ENCODE measurements at places on chromosomes 2 and 18.

- DNase-seq: no peak
Observed at GRCh38 chr18:11074889-11075288, 74.5 kb downstream of the PIEZO2 start.

GRCh38 chr18:57715073-57715472, 88.0 kb downstream of the ATP8B1 start:
- no peak for DNase-seq

DNA sequence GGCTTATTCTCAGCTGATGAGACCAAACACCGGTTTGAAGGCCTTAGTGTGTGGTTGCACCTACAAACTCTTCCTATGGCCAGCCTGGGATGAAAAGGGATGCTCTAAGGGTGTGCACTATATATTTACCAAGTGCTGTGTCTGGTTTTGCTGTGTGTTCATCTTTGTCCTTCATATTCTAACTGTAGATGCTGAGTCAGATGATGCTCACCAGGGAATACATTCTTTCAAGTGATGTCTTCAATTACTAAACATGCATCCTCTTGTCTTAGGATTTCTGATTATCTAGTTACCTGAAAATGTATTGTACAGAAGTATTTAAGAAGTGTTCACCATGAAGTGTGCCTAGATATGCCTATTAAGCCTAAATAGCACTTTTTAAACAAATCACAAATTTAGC, 1111.6 kb upstream of the ZEB2 start:
- DNase-seq: no peak

GRCh38 chr2:225400546-225401400, 1.3 kb downstream of the NYAP2 start:
- DNase-seq: no peak

DNA sequence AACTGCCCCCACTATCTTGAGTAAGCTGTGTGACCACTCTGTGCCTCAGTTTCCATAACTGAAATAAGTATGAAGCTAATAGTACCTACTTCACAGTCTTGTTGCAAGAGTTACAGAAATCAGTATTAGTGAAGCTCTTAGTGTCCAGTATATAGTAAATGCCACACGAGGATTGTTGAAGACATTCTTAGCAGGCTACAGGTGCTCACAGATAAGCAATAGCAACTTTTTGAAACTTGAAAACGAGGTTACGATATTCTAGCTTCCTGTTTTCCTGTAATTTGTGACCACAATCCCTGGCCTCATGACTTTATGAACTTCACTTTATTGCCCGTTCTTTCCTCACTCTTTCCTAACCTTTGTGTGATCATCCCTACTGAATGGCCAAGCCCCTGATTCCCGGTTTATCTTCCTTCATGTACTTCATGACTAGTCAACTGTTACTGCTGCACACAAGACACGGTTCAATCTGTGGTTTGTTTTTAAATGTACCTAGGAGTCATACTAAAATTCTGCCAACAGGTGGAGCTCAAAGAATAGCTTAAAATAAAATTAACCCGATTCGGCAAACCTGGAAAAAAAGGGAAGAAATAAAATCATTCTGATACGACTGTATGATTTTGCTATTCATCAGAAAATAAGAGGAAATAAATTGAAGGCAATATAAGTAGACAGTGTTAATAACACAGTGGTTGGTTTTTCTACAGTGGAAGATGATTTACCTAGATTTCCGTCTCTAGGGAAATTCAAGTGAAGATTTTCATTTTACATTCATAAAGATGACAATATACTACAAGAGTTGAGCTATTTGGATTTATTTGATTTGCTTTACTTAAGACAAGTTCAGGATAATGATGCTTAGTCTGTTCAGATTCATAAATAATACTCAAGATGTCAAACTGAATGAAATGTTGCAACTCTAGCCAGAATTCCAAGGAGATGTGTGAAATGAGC, 38.1 kb upstream of the STAT1 start:
- DNase-seq: no peak

GRCh38 chr2:56185101-56185581, 1.4 kb downstream of the CCDC85A start:
- no peak for DNase-seq

GRCh38 chr2:40147360-40147759, 304.5 kb downstream of the SLC8A1 start:
- no peak for DNase-seq

GRCh38 chr18:3151399-3152264, 68.1 kb downstream of the MYOM1 start:
- DNase-seq: no peak

GRCh38 chr2:168272225-168272624, 24.8 kb upstream of the STK39 start:
- no peak for DNase-seq

DNA sequence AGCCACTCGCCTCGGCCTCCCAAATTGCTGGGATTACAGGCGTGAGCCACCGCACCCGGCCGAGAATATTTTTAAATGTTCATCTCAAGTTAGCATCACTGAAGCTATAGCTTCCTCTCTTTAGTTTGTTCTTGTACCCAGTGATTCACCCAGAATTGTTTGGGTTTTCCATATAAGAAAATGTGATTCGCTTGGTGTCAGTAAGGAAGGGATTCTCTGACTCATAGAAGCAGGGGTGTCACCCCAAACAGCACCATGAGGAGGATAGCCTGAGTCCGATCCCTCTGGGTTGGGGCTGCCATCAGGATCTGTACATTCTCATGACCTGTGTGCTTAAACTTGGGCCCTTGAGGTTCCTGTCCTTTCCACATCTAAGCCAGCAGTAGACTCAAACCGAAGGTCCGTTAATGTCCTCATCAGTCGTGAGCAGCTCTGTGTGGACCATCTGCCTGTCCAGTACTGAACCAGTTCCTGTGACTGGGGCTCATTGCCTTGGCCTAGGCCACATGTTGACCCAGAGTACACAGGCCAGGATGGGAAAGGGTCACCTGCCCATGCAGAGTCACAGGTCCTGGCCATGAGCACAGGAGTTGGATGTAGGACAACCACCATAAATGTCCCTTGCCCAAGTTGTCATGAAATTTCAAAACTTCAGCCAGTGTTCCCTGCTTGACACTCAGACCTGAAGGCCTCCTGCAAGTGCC, 311.9 kb downstream of the GBX2 start:
- no peak for DNase-seq

DNA sequence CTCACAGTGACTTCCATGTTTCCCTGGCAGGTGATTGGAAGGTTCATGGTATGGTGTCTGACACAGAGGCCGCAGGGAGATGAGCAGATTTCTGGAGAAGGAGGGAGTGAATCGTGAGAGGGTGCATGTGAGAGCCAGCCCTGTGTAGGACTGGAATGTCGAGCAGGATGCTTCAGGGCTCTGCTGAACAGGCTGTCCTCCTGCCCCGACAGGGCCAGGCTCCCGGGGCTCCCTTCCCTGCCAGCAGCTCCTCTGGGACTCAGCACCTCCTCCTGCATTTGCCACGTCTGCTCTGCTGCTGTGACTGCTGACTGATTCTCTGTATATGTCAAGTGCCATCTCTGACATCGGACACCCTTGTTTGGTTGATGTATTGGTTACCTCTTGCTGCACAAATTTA, 38.5 kb upstream of the INHBB start:
- no peak for DNase-seq

DNA sequence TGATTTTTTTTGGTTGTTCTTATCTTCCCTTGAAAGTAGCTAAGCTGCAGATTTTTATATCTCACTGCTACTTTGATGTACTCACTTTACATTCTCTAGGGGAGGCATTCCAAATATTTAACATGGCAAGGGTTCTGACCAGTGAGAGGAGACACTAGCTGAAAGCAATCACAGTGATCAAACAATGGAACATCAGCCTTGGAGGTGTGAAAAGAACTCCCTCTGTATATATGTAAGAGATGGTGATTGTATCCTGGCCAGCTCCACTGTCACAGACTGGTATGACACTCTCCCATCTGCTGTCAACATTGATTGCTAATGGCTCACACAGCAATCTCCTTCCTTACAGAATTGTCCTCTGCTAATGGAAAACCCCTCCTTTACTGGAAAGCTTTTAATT, 291.7 kb upstream of the CDH19 start:
- DNase-seq: no peak

- no peak for DNase-seq
Observed at GRCh38 chr2:143226714-143227541, 97.7 kb downstream of the ARHGAP15 start.

DNA sequence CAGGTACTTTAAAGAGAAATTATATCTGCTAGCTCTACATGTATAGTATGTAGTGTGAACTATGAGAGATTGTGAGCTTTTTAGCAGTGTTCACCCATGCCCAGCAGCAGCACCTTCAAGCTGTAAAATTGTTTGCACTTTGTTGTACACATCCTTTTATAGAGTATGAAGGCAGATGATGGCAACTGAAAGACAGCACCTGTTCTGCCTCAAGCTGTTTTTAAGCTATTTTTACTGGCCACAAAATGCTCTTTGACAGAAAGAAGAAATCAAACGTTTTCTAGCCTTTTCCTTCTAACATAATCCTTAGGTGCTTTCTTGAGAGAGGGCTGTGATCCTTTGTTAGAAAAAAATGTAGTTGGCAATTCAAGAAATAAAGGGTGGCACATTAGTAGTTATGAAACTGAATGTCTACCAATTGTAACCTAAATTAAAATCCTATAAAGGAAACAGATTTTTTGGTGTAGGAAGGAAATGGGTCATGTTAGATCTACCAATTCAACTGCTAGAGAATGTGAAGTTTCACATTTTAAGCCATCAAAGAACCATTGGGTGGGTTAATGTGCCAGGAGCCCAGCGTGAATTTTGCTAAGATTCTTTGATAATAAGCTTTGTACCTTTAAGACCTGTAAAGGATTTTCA, 59.5 kb downstream of the R3HDM1 start:
- DNase-seq: no peak

DNA sequence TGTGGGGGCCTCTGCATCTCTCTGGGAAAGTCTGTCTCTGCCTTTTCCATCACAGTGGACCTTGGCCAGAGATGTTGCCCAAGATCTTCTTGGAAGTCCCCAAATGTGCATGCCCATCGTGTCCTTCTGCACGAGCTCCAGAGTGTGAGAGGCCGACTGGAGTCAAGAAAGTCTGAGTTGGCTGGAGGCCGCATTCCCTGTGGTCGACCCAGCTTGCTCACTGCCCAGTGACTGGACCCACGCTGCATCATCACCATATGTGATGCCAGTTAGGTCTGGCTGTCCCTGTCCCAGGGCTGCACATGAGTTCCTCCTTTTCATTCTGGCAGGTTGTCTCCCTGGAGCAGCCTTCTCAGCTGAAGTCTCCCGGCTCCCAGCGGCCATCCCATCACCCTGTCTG, 93.8 kb downstream of the ARL4C start:
- no peak for DNase-seq

- DNase-seq: no peak
Observed at GRCh38 chr18:34637094-34637801, 72.8 kb upstream of the DTNA start.

DNA sequence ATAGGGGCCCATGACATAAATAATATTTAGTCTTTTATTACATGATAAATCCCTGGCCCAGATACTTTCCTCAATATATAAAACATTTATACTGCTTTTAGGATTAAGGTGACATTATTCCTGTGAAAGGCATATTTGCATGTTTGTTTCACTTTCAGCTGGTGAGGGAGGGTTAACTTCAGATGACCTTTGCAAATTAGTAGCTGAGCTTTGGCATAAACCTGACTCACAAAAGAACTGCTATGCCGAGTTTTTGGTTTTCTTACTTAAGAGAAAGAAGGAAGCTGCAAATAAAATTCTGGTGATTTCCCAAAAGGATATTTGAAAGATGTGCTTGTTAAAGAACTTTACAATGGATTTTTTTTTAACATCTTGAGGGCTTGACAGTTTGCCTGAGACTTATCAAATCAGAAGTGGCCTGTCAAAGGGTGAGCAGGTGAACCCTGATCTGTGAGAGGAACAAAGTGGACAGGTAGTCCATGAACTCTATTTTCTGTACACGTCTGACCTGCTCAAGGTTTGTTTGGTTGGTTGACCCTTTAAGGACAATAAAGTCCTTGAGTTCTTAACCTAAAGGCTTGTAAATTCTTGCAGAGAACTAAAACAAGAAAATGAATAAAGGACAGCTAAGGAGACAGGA, 93.5 kb downstream of the FAM124B start:
- DNase-seq: no peak

DNA sequence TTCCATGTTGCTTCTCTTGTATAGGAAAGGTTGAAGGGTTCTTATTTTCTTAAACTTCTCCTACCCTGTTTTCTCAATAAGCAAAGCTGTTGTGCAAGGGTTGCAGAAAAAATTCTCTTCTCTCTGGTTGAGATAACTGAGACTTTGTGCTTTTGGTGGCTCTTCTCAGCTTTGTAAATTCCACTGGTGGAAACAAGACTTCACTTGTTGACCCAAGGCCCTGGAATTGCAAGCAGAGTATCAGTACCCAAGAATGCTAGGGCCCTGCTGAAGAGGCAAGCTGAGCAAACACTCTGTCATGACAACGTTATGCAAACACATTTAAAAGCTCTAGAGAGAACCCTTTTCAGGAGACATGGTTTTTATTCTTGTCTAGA, 294.7 kb upstream of the EPAS1 start:
- DNase-seq: no peak

- no peak for DNase-seq
Observed at GRCh38 chr2:56515399-56515798, 331.6 kb downstream of the CCDC85A start.

- DNase-seq: no peak
Observed at GRCh38 chr2:212940816-212941215, 210.6 kb downstream of the IKZF2 start.

DNA sequence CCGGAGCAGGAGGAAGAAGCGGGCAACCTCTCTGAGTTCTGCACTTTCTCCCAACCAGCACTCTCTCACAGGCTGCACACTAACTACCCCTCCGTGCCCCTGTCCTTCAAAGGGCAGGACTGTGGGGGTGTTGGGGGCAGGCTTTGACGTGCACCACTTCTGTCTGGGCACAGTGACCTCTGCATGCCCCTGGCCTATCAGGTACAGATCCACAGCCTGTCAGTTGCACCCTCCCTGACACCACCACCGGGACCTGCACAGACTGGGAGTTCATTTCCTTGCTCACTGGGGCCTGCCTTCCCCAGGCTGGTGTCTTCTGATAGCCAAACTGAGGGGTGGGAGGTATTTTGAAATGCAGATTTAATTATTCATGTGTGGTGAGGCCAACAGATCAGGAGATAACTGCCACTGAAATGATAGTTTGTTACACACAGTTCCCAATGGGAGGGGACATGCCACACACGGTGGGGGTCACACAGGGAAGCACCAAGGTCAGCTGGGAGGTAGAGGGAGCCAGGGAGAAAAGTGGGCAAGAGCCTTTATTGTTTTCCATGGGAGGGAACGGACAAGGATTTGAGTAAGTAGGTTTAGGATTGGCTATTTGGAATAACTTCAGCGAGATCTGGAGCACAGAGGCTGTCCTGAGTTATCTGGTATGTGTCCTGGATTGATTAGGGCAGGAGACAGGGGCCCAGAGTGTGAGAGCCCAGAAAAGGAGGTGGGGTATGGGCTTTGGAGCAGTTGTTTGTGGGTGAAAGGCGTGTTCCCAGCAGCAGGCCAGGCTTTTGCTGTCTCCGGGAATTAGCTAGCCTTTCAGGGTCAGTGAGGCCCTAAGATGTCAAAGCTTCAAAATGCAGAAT, 251.6 kb downstream of the AFF3 start:
- DNase-seq: no peak

DNA sequence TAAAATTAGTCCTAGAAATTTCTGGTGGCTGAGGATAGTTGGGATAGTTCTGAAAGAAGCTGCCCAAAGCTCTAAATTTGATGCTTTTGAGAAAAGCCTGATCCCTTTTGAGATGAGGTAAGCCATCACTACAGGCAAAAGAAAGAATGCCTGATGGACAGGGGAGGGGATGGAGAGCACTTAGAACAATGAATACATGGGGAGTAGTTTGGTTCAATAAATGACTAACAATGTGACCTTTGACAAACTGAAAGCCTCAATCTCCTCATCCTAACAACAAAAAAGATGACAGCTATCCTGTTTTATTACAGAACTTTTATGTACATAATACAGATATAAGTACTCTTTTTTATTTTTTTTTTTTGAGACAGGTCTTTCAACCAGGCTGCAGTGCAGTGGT, 42.7 kb downstream of the GFPT1 start:
- no peak for DNase-seq
